Stimulated activated naive CD8-positive, alpha-beta T cell treated with anti-CD3 and anti-CD28 coated beads, Interleukin-15, amount 100 ng/mL, for 72 hours (primary cell): ENCODE measurements at places on chromosomes 5 and 9.

DNA sequence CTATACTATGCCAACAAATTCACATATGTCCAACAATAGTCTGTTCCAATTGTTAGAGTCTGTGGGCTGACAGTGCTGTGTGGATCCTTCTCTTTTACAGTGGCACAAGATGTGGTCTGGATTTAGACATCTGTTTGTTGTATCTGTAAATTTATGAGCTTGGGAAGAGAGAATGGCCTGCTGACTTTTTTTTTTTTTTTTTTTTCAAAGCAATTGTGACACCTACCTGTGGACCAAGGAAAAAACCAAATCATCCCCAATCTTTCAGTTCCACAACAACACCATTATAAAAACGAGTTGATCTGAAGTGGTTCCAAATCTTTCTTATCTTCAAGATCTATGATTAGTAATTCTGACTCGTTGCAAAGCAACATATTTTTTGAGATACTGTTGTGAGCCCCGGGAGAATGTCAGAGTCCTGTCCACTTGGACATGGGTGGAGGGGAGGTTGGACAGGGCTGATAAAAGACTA, 4.9 kb downstream of the IRX2 start:
- DNase-seq: no peak

GRCh38 chr9:98504298-98505282, 204.1 kb downstream of the GABBR2 start:
- no peak for DNase-seq

DNA sequence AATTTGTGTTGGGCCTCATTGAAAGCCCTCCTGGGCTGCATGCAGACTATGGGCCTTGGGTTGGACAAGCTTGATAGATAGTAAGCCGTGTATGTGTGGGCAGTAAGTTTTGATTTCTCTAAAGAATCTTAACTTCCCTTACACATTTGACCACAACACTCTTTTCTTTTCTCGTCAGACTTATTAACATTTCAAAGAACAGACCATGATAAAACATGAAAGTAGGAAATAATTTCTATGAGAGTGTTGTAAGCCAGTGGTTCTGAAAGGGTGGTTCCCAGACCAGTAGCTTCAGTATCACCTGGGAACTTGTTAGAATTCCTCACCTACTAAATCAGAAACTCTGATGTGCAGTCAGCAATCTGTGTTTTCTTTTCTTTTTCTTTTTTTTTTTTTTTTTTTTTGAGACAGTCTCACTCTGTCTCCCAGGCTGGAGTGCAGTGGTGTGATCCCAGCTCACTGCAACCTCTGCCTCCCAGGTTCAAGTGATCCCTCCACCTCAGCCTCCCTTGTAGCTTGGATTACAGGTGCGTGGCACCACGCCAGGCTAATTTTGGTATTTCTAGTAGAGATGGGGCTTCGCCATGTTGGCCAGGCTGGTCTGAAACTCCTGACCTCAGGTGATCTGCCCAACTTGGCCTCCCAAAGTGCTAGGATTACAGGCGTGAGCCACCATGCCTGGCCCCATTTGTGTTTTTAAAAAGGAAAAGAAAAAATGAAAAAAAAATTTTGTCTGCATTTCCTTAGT, 20.0 kb upstream of the GCNT1 start:
- DNase-seq: peak; percentile 44

DNA sequence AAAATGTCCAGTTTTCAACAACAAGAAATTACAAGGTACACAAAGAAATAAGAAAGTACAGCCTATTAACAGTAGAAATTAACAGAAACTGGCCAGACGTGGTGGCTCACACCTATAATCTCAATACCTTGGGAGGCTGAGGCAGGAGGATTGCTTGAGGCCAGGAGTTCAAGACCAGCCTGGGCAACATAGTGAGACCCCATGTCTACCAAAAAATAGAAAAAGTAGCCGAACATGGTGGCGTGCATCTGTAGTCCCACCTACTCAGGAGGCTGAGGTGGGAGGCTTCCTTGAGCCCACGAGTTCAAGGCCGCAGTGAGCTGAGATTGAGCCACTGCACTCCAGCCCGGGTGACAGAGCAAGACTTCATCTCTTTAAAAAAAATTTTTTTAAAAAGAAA, 41.5 kb upstream of the FSD1L start:
- no peak for DNase-seq

DNA sequence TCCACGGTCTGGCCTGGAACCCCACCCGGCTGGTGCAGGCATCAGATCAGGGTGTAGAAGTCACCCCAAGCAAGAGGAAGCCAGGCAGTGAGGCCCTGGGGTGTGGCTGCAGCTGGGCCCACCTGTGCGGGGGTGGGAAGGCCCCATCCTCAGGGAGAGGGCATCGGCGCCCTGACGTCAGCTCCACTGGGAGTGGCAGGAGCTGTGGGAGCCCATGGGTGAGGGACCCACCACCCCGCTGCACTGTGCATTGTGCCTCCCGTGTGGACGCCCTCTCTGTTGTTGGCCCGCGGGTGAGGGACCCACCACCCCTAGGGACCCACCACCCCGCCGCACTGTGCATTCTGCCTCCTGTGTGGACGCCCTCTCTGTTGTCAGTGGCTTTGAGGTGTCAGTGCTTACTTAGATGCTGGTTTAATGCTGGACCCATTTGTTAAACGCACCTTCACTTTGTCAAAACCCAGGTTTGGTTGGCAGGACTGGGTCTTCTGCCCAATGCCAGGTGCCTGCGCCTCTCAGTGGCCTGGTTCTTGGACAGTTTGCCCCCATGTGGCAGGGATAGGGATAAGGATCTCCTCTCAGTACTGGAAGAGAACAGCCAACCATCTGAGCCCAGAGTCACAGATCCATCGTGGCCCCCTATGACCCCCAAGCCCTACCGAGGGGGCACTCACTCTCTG, 6.9 kb upstream of the EXOC3 start:
- no peak for DNase-seq

- DNase-seq: no peak
Observed at GRCh38 chr5:176985516-176985915, 21.1 kb downstream of the UIMC1 start.

GRCh38 chr5:138495351-138495750, 30.1 kb downstream of the EGR1 start:
- no peak for DNase-seq

DNA sequence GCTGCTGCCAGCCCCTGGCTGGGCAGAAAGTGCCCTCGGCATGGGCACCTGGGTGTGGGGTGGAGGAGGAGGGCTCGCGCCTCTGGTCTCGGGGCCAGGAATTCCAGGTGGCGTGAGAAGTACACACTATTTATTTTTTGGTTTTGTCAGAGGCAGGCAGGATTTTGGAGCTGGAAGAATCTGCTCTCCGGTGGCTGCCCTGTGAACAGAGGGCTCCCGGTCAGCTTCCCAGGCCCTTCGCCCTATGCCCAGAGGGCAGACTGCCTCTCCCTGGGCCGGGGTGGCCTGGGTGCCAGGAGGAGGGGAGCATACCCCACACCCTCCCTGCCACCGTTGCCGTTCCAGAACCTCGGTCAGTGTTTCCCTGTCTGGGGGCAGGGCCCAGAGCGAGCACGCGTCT, 8.3 kb downstream of the DOLPP1 start:
- DNase-seq: no peak

- DNase-seq: no peak
Observed at GRCh38 chr9:130283539-130284248, 18.1 kb downstream of the HMCN2 start.

DNA sequence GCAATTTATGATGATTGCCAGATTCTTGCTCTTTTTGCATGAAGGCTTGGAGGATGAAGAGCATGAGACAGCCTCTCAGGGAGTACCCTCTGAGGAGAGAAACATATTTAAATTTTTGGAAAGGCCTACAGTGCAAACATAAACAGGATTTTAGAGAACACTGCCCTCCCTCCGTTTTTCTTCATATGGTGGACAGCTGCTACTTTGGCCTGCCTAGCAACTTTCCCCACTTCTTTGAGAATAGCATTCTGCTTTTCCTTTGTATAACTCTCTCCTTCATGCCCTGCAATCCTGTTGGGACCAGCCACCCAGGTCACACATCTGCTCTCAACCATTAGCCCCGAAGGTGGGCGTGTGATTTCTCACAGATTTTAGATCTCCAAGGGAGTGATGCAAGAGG, 20.5 kb upstream of the TXN start:
- no peak for DNase-seq

GRCh38 chr5:173746047-173746646, 129.7 kb upstream of the BOD1 start:
- DNase-seq: no peak

DNA sequence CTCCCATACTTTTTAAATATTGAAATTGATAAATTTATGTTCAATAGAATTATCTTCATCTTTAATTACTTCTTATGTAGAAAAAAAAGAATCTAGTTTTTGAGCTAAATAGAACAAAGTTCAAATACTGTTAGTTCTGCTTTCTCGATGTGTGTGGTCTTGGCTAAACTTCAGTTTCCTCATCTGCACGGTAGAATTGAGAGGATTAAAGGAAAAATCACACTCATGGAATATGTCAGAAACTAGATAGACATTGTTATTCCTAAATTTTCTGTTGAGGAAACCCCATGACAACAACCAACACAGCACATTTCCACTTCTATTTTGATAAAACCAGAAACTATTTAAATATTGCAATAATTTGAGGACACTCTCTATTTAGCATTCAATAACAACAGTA, 100.3 kb downstream of the MUSK start:
- DNase-seq: no peak

DNA sequence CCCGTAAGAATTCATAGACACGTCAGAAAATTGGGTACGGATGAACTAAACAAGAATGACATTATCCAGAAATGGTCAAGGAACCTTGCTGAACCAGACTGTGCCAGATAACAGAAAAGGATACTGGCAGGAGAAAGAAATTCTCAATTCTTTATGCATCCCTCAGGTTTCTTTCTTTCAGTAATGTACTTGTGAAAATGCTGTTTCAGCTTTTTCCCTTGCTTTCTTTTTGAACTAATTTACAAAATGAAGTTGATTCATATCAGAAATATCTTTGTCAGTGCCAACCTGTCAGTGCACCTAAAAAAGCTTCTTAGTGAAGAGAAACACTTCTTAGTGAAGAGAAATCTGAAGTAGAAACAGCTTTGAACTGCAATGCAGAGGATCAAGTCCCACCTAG, 643.6 kb upstream of the RORB start:
- no peak for DNase-seq

DNA sequence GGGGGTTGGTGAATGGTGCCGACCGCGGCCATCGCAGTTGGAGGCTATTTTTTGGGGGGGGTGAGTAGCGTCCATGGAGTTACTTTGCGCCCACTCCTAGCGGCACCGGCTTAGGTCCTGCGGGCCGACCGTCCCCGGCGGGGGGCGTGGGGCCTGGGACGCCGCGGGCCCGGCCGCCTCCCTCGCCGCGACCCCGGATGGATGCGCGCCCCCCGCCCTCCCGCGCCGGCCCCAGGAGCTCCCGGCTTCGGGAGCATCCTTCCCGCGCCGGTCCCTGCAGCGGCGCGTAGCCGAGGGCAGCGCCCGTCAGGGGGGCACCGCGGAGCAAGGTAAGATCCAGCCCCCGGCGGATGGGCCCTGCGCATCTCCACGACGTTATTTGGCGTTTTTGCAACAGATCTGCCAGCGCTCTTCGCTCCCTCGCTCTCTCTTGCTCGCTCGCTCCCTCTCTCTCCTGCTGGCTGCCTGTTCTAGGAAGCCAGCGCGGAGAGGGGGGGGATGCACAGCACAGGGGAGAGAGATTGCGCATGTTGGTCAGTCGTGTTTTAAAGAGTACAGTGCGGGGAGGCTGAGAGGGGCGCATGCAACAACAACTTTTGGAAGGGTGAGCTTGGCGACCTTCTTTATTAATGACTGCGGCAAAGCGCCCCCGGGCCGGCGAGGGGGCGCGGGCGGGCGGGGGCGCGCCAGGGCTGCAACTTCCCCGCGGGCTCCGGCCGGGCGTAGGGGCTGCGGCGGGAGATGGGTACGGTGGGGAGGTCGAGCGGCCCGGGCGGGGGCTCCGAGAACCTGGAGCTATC, 413 bp downstream of the JADE2 start:
- peak; percentile 68 for DNase-seq

DNA sequence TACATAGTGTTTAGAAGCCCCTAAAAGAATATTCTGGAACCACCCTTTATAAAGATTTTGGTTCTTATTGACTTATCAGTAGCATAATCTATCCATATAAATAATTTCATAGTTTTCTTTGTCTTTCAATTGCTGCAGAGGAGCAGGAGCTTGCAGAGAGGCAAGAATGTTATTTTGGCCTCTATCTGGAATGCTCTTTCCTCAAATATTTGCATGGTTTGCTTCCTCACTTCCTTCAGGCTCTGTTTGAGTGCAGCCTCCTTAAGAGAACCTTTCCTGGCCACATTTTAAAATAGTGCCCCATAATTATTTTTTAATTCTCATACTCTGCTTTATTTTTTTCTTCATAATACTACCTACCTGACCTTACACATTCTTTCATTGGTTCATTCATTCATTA, 1.5 kb downstream of the C5 start:
- no peak for DNase-seq

GRCh38 chr5:72523960-72524582, 16.9 kb upstream of the ZNF366 start:
- DNase-seq: no peak

- DNase-seq: no peak
Observed at GRCh38 chr5:87245451-87245850, 22.2 kb upstream of the RASA1 start.

DNA sequence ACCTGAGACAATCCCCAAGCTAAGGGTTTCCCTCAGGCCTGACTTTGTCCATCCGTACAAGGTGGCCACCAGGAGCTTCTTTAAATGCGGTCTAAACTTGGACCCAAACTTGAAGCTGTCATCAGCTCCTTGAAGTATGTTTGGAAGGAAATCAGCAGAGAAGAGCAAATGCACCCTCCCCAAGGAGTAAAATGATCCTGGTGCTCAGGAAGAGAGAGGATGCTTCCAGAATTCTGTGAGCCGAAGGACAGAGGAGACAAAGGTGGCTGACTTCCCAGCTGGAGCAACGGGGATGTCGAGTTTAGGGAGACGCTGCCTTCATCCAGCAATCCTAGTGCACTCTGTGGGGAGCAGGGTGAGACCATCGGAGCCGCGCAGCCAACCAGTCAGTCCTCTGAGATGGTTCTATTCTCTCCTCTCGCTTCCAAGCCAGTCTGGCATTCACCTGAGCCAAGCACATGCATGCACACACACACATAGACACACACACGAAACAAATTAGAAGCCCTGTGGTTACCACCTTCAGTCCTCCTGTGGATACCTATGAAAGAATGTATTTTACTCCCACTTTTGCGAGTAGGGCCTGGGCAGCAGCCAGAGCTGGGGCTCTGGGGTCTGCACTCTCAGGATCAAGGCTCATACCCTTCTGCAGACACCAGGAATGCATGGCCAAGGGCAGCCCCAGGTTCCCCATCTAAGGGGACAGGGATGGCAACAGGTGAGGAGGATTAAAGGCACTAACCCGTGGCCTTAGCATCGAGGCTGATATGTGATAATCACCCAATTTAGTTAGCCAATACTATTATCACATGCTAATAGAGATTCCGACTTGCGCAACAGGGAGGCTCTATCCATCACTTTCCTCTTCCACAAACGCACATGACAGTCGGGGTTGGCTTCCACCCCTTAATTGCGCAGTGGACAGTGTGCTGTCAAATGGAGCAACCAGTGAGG, 75.8 kb downstream of the GTF3C4 start:
- no peak for DNase-seq

- DNase-seq: peak; percentile 12
Observed at GRCh38 chr9:114588210-114588609, 641 bp downstream of the ATP6V1G1 start.
